NCI-H524 treated with DMSO at 0.1 percent for 48 hours (cell line): ENCODE measurements at places on chromosomes 16 and 17.

DNA sequence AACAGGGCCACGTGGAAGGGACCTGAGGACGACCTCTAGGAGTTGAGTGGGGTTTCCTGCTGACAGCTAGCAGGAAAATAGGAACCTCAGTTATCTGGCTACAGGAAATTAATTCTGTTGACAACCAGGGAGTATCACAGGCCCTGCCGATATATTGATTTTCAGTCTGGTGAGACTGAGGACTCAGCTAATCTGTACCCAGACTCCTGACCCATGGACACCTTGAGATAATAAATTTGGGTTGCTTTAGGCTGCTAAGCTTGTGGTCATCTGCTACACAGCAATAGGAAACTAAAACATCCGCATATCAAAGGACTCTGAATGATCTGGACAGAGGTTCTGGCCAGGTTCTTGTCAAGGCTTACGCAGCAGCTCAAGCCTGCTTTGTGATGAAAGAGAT, 80.8 kb upstream of the CNEP1R1 start:
- DNase-seq, result no peak

DNA sequence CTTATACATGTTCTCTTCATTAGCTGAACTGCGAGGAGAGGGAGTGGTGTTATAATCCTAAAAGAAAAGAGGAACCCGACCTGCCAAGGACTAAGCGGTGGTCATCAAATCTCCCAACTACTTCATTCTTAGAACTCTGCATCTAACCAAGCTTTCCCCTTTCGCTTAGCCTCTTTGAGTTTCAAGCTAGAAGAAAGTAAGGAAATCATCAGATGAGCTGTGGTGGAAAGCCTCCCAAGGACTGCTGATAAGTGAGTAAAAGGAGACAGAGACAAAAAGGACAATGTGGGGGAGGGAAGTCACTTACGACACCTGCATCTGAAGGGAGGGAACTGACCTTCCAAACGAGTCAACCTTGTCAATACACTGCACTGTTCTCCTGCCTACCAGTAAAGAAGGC, 121.3 kb downstream of the TRIM37 start:
- DNase-seq, result no peak

GRCh38 chr17:66240630-66241029, 11.4 kb upstream of the APOH start:
- no peak for DNase-seq

GRCh38 chr16:10805334-10805733, 13.3 kb downstream of the TVP23A start:
- no peak for DNase-seq

GRCh38 chr16:54631782-54632181, 298.9 kb upstream of the IRX5 start:
- DNase-seq, result no peak

- no peak for DNase-seq
Measured at GRCh38 chr17:83177611-83178532, 98.5 kb downstream of the METRNL start.

DNA sequence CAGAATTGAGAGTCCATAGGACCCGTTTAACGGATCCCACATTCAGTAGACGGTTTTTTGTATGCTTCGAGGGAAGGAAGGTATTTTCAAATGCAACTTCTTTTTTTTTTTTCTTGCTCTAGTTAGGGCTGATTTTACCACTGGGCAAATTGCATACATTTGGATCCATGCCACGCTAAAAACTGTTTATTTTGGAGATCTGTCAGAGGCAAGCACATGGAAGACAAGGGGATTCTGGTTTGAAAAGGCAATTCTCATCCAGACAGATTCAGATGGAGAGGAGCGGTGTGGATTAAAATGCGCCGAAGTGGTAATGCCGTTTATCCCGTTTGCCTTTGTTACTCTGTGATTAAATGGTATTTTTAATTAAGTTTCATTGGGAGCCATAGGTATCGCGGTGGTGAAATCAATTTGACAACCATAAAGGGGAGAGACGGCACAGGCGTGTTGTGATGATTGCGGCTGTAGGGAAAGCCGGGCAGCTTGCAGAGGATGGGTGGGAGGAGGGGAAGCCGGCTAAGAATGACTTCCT, 170.4 kb downstream of the IRX3 start:
- DNase-seq, result no peak

- no peak for DNase-seq
Measured at GRCh38 chr17:79993390-79994227, 42.1 kb downstream of the TBC1D16 start.

DNA sequence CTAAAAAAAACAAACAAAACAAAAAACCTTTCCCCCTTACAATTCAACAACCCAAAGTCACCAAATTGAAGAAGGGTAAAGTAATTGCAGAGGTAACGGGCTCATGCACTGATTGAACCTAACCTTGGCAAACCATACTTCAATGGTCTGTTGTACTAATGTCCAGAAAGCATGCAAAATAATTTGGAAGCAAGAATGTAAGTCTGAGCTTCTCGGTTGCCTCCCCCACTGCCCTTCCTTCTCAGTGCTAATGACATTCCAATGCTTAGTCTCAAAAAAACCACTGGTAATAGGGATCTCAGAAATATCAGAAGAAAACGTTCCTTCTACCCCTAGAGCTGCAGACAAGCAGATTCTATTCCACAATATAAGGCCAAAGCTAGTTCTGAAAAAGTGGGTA, 15.8 kb downstream of the KRABD2 start:
- no peak for DNase-seq

DNA sequence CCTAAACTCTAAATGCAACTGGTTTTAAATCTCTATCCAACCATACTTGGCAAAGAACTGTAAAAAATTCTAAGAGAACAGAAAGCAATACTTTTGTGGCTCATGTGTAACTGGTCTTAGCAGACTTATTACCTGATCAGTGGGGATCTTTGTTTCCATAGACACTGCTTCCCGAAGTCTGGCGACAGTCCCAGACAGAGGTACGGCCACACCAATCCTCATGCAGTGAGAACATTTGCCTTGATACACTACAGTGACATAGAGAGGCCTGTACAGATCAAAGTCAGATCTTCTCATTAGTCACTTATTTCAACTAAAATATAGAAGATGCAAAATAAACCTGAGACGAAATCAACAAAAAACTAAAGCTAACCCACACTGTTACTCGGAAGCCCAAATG, 43.9 kb downstream of the USP31 start:
- no peak for DNase-seq

DNA sequence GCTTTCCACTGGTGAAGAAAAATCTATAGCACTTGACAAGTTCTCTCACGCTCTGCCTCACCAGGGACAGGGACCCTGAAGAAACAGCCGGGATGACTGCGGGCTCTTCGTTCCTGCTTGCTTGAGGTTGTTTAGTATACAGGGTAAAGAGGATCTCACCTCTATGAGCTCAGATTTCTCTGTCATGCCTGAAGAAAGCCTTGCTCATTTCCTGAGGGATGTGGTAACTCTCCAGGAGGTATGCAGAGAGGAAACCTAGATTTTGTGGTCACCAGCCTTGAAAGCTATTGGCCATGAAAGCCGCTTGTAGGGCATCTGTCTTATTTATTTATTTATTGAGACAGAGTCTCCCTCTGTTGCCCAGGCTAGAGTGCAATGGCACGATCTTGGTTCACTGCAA, 23.2 kb downstream of the USP43 start:
- DNase-seq, result no peak

GRCh38 chr17:50115756-50116155, 14.2 kb downstream of the SAMD14 start:
- no peak for DNase-seq

DNA sequence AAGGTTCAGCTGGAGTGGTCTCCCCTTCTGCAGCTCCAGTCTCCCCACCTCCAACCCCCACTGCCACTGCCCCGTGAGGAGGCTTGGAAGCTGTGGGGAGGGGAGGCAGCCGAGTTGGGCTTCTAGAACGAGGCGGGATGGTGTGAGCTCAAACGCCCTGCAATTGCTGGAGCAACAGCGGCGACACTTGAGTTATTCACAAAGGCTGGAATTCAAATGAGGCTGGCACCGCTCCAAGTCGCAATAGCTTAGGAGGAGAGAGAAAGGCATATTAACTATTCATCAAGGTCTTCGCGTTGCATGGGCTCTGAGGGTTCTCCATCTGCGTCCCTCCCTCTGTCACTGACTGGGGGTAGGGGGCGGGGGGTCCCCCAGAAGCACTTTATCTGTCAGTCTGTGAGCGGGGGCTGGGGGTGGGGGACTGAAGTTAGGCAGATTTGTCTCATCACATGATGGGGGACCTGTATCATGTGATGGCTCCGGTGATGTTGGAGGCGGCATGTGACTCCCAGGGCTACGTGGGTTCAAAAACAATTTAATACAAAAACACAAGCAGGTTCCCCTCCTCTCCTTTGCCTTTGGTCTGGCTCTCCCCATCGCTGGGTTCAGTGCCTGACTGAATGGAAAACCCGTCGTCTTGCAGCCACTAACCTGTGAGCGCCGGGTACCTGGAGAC, 70.5 kb downstream of the RBBP6 start:
- peak; percentile 66 for DNase-seq

DNA sequence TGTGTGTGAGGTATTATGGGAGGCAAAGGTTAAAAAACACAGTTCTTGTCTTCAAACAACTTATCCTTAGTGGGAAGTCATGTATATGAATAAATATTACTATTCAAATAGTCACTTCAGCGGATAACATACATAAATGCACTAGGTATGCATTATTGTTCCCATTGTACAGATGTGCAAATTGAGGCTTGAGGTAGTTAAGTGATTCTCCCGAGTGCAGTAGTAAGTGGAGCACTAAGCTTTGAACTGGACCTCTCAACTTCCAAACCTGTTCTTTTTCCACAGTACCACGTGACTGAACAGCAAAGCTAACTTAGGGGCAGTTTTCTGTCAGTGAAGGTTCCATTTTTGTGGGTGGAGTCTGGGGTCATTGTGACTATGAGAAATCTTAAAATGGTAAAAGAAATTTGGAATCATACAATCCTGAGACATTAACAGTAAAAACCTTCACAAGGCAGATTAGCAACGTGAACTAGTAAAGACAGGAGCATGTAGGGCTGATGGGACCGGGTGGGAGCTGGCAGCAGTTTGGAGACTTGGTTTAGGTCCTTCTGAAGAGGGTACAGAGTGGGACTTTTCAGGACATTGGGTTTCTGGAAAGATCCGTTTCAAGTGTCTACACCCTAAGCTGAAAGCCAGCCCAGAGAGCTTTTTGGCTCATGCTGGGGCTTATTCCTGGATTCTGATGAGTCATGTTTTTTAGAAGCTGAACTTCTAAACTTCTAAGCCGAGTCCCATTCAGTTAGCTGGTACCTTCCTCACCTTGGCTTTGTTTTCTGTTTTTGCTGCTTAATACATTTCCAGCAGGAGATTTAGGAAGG, 204.9 kb downstream of the PRKCA start:
- DNase-seq, result no peak

GRCh38 chr17:32943647-32944191, 15.8 kb downstream of the TMEM98 start:
- DNase-seq, result no peak

GRCh38 chr17:32529604-32530003, 42.8 kb downstream of the CDK5R1 start:
- DNase-seq, result no peak

DNA sequence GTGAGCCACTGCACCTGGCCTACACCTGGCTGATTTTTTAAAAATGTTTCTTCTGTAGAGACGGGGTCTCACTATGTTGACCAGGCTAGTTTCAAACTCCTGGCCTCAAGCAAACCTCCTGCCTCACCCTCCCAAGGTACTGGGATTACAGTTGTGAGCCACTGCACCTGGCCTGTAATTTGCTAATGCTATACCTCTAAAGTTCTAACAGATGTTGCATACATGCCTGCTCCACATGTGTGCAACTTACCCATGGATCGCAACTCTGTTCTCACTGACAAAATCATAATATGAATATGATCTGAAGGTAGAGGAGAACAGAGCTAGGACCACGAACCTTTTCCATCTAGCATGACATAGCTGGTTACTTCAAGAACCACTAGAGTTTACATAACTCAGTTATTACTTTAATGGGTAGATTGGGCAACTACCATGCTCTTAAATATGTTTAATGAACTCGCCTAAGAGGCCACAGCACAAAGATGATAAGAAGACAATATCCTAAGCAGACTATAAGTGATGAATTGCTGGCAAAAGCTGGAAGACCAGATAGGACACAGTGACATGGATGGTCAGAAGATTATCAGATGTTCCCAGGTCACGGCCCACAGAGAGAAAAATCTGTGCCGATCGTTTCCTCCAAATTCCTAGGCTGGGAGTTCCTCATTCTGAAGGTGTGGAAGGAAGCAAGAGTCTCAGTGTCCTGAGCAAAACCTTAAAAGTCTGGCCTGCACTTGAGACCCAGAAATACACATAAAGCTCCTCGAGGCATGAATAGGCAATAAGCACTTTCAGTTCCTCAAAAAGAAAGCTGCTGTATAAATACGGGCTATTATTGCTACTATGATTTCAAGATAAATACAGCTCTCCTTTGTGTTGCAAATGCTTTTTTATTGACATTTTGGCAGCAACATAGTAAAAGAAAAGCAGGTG, 53.6 kb upstream of the ICAM2 start:
- no peak for DNase-seq

- DNase-seq, result no peak
Measured at GRCh38 chr16:59719121-59719520, 985.0 kb upstream of the GOT2 start.

DNA sequence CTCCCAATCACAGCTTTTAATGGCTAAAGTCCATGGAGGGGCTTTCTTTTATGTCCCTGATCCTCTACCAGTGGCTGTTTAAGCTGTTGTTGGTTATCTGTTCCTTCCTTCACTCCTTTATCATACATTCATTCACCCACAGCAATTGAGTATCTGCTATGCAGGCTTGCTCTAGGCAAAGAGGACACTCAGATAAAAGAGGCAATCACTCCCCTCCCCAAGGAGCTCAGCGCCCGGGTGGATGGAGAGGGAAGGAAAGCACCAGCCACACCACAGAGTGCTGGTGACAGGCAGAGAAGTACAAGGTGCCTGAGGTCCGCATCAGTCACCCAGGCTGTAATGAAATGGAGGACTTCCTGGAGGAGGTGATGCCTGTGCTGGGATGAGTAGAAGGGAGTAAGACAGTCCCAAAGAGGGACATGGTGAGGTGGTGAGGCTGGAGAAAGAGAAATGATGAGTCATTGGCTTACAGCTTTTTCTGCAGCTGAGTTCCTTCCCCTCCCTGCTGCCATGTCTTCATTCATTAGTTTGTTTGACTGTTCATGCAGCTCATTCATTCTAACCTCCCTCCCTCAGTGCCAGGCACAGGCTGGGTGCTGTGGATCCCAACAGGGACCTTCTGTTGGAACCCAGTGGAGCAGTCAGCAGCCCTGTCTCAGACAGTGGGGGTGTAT, 12.8 kb upstream of the NGFR start:
- no peak for DNase-seq

GRCh38 chr16:3536851-3537250, 36.0 kb downstream of the CLUAP1 start:
- DNase-seq, result no peak

- DNase-seq, result no peak
Measured at GRCh38 chr16:73066927-73067670, 19.2 kb upstream of the ZFHX3 start.

- no peak for DNase-seq
Measured at GRCh38 chr17:58597371-58597770, 82.9 kb upstream of the MTMR4 start.
